ENCODE measurements at places on chromosomes 13 and 19. TPM values are rescaled to one million over a fixed set of nuclear protein-coding genes. Genes with fewer than 3 reads are reported as not detected.

DNA sequence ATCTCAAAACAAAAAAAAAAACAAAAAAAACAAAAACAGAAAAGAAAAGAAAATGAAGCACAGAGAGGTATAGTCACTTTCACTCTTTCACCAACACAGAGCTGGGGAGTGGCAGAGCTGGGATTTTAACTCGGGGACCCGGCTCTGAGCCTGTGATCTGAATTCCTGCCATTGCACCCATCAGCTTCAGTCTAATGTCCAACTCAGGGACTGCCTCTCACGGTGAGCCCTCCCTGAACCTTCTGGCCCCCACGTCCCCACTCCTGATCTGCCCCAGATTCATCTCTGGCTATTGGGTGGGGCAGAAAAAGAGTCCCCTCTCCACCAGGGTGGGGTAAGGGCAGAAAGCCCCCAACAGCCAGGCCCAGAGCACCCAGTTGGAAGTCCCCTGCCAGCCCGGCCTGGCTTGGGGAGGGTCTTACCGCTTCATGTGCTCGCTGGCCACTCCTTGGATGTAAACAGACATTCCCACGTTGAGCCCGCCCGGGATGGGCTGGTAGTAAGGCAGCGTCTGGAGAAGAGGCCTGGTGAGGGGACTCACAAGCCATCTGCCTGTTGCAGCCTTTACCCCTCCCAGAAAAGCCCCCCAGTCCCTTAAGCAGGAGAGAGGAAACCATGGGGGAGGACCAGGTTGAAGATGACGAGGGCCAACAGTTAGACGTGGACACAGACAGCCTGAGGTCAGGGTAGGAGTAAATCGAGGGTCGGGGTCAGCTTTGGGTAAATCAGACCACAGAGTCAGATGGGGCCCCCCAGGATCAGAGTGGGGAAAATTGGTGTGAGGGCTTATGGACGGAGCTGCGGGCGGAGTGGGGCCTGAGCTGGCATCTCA is 520 bp downstream of the LGALS4 start:
- peaks cover 18% of the 10 kb centered on the region for H3K36me3 ChIP-seq
- no peaks in the 10 kb centered on the region for H3K4me1 ChIP-seq
- DNase-seq, result no peak
- H3K4me3 ChIP-seq, result no peak overlapping the region

DNA sequence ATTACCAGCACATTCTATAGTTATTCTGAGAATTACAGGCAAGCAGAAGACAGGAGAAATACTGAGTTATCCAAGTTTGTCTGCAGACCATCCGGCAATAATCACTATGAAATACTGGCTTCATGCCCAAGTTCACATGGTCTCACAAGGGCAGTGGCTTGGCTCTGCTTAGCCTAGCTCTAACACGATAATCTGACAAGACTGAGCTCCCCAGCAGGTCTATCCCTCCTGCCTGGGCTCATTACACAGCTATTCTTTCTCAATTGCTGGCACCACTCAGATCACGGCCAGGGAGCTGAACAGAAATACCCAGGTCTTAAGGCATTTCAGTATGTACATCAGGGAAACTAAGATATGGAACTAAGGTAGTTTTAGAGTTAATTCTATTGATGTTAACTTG is 361.6 kb upstream of the PCDH20 start:
- DNase-seq, result no peak
- H3K4me1 ChIP-seq, result no peaks in the 10 kb centered on the region
- no peaks in the 10 kb centered on the region for H3K27me3 ChIP-seq

DNA sequence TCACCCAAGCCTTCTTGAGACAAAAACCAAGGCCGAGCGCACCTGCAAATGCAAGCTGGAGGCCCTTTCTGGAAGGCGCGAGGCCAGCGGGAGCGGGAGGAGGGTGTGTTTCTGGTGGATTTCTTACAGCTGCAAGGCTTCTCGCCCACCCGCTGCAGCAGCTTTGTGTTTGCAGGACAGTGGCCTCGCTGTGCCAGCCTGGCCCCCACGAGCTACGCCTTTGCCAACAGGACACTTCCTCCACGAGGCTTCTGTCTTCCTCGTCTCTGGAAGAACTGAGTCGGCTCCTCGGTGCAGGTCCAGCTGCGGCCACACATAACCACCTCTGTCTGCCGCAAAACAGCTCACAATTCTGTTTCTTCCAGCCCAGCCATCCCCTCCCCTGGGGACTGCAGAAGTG is 10.1 kb downstream of the ATCAY start:
- no peaks in the 10 kb centered on the region for H3K36me3 ChIP-seq
- H3K27ac ChIP-seq, result no peak overlapping the region
- no peak overlapping the region for H3K4me3 ChIP-seq
- H3K27me3 ChIP-seq, result no peaks in the 10 kb centered on the region
- DNase-seq, result no peak

DNA sequence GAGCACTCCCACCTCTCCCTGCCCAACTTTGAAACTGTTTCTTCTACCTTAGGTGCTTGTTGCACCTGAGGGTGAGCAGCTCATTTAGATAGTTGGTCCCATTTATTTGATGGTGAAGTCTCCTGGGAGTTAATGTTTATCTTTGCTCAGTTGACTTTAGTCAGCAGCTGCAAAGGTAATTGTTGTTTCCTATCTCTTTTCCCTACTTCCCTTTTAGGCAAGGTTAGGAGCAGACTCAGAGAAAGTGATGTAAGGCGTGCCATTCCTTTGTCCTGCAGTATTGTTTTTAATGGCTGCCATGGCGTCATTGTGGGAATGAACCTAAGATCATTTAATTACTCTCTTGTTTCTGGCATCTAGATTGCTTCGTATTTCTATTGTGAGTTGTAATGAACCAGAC is 11.6 kb downstream of the AKAP11 start:
- no peak overlapping the region for H3K27ac ChIP-seq
- H3K4me1 ChIP-seq, result peaks cover 25% of the 10 kb centered on the region
- H3K4me3 ChIP-seq, result no peak overlapping the region
- DNase-seq, result no peak

GRCh38 chr13:110713981-110714796 is 689 bp downstream of the ING1 start:
- peak overlapping the region; percentile 93 for H3K27ac ChIP-seq
- DNase-seq, result peak; percentile 72
- peak overlapping the region; percentile 89 for H3K4me3 ChIP-seq

GRCh38 chr13:27665333-27665732 is 43.6 kb downstream of the POLR1D start:
- H3K27me3 ChIP-seq, result no peaks in the 10 kb centered on the region
- H3K36me3 ChIP-seq, result peaks cover 16% of the 10 kb centered on the region
- DNase-seq, result no peak

DNA sequence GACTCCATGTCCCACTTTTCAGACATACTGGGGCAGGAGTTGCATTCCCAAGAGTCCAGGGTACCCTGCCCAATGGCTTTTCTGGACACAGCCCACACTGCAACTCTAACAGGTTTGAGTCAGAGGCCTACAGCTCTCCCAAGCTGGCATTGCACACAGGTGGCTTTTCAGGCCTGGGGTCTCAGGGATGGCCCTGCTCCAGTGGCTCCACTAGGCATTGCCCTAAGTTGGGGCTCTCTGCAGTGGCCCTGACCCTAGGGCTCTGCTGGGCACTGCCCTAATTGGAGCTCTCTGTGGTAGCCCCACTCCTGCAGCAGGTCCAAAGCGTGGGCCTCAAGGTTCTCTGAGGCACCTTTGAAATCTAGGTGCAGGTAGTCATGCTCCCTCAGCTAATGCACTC is 408.8 kb downstream of the SUCLA2 start:
- H3K4me3 ChIP-seq, result no peak overlapping the region
- H3K27ac ChIP-seq, result no peak overlapping the region
- no peaks in the 10 kb centered on the region for H3K4me1 ChIP-seq

GRCh38 chr13:67440236-67440975 is 210.3 kb upstream of the PCDH9 start:
- DNase-seq, result no peak
- H3K27me3 ChIP-seq, result no peaks in the 10 kb centered on the region
- H3K27ac ChIP-seq, result no peak overlapping the region

DNA sequence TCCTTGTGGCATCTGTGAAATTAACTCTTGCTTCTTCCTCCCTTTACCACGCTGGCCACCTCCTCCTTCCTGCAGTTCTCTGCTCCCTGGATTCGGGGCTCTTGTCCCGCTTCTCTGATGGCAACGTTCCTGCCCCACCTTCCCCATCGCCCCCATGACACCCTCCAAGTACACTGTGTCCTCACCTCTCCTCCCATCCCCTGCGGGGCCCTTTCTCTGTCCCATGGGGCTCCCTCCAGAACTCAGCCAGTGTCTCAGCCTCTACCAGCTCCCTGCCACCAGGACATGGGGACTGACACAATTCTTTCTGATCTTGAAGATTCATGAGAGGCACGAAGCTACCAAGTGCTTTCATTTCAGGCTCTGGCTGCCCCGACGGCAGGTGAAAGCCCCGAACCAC is 9.1 kb downstream of the CARS2 start:
- H3K4me1 ChIP-seq, result peaks cover 40% of the 10 kb centered on the region
- no peaks in the 10 kb centered on the region for H3K27me3 ChIP-seq
- H3K4me3 ChIP-seq, result no peak overlapping the region
- peak; percentile 14 for DNase-seq

DNA sequence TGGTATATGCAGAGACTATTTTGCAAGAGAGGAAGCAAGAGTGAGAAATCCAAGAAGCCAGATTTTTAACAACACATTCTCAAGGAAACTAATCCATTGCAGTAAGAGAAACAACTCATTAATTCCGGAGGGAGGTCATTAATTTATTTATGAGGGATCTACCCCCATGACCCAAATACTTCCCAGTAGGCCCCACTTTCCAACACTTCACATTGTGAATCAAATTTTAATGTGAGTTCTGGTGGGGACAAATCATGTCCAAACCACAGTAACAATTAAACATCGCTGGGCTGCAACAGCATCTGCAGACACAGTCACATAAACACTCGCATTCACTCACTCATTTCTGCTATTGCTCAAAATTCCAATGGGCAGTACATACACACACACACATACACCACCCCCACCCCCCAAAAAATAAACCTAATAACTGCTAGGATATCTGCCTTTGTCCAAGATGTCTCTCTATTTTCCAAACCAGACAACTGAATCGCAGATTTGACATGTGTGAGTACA is 1483.7 kb downstream of the PCDH9 start:
- no peaks in the 10 kb centered on the region for H3K36me3 ChIP-seq
- DNase-seq, result no peak
- no peaks in the 10 kb centered on the region for H3K4me1 ChIP-seq
- H3K27ac ChIP-seq, result no peak overlapping the region

DNA sequence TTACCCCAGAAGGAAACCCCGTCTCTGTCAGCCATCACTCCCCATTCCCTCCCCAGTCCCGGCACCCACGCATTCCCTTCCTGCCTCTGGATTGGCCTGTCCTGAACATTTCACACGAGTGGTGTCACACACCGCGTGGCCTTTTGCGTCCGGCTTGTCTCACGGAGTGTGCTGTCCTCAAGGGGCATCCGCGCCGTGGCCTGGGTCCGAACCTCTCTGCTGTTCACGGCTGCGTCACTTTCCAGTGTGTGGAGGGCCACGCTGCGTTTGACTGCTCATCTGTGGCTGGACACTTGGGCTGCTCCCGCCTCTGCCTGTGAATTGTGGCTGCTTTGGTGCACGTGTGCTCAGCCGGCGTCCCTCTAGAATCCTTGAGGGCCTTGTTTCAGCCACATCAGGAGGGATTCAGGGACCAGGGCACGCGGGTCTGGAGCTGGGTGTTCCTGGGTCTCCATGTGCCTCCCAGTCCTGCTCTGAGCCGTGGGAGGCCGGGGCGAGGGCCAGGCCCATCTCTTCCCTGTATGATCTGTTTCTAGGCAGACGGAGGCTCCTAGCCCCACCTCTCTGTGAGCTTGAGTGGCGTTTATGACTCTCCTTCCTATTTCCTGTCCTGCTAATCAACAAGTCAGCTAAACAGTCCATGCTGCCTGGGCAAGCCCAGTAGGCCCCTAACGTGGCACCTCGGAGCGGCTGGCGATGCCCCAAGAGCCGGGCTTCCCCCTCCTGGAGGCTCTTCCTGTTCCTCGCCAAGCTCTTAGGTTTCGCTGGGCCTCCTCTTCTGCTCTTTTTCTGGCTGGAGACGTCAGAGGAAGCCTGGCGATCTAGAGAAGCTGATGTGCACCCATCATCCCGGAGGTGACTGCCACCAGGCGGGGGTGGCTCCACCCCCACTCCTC is 8.1 kb downstream of the STK11 start:
- peak overlapping the region; percentile 96 for H3K27ac ChIP-seq
- H3K36me3 ChIP-seq, result peaks cover 16% of the 10 kb centered on the region
- H3K4me1 ChIP-seq, result peaks cover 44% of the 10 kb centered on the region

The OR10H4 gene
- not detected for total RNA-seq

The ZNF837 gene
- 1.7 TPM for total RNA-seq

The PGLYRP2 gene
- total RNA-seq, result 0.10 TPM

The PTOV1 gene
- 69.3 TPM for total RNA-seq

Measured in activated CD4-positive, alpha-beta memory T cell treated with anti-CD3 and anti-CD28 coated beads, Interleukin-2, amount 10 ng/mL, durations not matched to agents 7 days and 5 days (primary cell).